ENCODE measurements at places on chromosomes 11 and 22.

DNA sequence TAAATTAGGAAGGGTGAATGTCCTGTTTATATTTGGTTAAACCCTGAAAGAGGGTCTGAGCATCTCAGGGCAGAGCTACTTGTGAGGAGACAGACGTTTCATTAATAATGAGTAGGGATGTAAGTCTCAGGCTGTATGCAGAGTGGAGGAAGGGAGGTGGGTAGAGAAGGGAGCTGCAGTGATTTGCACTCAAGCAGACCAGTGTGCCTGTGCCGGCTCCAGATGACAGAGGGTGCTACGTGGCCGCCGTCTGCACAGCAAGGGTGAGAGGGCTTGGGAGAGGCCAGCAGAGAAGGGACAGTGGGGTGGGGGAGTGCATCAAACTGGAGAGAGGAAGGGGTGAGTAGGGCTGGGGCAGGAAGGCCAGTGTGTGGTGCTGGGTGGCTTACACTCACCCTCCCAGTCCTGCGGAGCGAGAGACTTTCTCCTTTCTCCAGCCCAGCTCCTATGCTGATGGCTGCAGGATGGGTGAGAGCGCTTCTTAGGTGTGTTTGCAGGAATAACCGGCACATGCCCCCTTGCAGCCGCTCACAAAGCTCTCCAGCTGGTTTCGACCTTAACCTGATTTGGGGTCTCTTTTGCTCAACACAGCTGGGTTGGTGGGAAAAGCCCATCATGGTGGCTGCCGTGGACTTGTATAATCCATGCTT is 130.6 kb downstream of the ST3GAL4 start:
- DNase-seq: no peak

GRCh38 chr11:91805293-91805692 is 419.3 kb upstream of the FAT3 start:
- no peak for DNase-seq

GRCh38 chr11:80034801-80035200 is 594.0 kb upstream of the TENM4 start:
- no peak for DNase-seq

- DNase-seq: no peak
Observed at GRCh38 chr22:41969110-41969646, at the start of gene SEPTIN3. Gene SEPTIN3 (plus strand): TSS chr22:41969443. CDS start chr22:41971493, 2,050 bp downstream.

GRCh38 chr11:19628018-19628417 is 84.6 kb upstream of the NAV2 start:
- no peak for DNase-seq

- DNase-seq: no peak
Observed at GRCh38 chr11:68582416-68583040, 101.8 kb upstream of the GAL start.

DNA sequence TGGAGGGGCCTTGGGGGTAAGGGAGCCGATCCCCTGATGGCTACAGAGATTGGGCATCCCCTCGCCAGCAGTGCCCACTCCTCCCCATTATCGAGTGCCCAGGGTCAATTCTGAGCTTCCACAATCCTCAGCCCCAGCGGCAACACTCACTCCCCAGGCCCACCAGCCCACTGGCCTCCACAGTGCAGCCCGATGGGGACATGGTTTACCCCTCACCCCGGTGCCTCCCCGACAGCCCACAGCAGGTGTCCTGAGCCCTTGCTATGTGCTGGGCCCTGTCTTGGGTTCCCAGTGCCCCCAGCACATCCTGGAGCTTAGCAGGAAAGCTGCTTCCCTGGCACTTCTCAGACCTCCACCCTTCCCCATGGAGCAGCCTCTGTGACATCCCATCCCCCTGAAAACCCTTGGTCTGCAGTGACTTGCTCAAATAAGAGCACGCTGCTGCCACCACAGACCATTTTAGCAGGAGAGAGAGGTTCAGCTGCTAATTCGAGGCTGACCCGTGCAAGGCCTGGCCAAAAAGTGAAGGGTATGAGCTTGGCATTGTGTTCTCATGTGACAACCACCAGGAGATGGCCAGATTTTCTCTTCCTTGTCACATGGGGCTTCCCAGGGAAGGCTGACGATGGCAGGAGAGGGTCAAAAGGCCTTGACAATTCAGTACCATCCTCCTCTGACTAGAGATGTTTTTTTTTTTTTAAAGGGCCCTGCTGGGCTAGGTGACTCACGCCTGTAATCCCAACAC is 23.6 kb downstream of the KCNJ4 start:
- DNase-seq: no peak

DNA sequence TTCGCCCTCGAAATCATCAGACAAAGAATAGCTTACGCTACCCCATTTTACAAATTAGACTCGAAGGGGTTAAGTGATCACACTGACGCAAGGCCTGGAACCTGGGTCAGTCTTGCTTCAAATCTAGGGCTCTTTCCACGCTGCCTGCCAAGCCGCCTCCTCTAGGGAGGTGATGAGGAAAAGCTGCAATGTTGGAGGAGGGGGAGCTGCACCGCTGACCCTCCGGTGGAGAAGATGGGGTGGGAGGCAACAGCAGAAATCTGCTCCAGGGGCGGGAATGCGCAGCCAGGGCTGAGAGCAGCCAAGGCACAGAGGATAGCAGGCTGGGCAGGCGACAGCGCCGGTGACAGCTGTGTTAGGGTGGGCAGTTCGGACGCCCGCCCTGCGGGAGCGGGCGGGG is 595 bp downstream of the SYVN1 start:
- no peak for DNase-seq

- DNase-seq: no peak
Observed at GRCh38 chr11:55572548-55572947, 620 bp downstream of the OR4C16 start.

GRCh38 chr11:91755526-91755925 is 469.1 kb upstream of the FAT3 start:
- no peak for DNase-seq

DNA sequence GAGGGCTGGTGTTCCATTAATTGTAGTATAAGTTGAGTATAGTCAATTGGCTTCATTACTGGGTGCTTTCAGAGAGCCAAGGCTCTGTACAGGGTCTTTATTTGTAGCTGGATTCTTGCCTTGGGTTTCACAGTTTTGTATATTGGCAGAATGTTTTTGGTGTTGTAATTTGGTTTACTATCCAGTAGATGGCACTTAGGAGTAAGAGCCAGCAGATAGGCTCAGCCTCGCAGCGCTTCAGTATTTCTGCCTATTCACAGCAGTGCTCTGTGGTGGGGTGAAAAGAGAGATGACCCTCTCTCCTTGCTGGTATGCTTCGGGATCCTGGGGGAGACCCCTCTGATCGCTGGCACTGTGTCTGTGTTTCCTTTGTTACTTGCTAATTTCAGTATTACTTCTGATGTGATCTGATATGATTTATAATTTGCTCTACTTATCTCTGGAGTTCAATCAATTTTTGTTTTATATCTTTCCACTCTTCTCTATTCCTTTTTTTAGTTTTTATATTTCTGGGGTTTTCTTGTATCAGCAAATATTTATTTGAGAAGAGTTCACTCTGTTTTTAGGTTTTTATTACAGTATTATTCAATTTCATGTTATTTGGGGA is 52.2 kb downstream of the ANO5 start:
- DNase-seq: peak; percentile 57

DNA sequence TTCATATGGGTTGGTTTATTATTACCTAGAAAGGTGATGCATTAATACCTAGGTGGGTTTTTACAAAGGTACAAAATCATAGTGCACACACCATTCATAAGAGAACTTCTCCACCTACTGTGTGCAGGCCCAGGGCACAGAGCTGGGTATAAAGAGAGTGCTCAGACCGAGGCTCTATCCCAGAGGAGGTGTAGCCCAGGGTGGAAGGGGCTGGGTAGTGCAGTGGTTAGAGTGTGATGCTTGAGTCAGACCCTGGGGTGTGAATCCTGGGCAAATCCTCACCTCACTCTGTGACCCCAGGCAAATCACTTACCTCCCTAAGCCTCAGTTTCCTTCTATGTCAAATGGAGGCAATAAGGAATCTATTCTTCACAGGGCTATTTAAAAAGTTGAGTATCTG is 32.2 kb downstream of the PARVG start:
- no peak for DNase-seq

- DNase-seq: no peak
Observed at GRCh38 chr11:130162733-130163132, 3.2 kb downstream of the ST14 start.

GRCh38 chr22:20979243-20979809 is 2.8 kb upstream of the LZTR1 start:
- DNase-seq: peak; percentile 93

- no peak for DNase-seq
Observed at GRCh38 chr11:73187854-73188253, 30.2 kb upstream of the P2RY2 start.

GRCh38 chr11:69058511-69059270 is 10.0 kb downstream of the TPCN2 start:
- no peak for DNase-seq

- DNase-seq: peak; percentile 34
Observed at GRCh38 chr11:69878144-69878883, 59.1 kb upstream of the FGF3 start.

DNA sequence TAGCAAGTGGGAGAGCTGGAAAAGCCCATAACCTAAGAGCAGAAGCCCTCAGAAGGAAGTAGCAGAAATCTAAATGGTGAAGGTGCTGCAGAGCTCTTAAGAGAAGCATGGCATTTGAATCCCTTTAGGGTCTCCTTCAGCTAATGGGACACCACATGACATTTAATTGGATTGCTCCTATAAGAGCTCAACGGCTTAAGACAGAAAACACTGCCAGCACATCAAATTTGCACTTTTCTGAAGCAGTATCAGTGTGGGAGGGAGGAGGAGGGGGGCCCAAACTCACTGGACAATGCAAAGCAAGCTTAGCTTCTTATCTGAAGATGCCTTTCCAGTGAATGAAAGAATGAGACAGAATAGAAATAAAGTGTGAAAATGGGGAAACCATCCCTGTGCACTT is 287.9 kb upstream of the MTNR1B start:
- no peak for DNase-seq

- no peak for DNase-seq
Observed at GRCh38 chr11:12066056-12066798, 44.2 kb upstream of the MICAL2 start.

DNA sequence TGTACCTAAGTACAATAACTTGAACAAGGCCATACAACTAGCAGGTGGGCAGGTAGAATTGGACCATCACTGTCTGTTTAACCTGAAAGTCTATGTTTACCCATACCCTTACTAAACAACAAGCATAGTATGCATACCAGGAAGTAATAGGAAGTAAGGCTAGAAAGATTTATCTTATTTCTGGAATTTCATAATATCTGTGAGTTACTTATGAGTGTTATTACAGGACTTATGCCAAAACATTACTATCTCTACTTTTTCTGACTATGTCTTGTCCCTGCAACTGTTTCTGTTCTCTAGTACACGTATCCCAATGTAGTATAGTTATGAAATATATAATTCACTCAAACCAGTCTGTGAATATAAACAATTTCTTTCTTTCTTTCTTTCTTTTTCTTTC is 1400.8 kb upstream of the TENM4 start:
- DNase-seq: no peak

DNA sequence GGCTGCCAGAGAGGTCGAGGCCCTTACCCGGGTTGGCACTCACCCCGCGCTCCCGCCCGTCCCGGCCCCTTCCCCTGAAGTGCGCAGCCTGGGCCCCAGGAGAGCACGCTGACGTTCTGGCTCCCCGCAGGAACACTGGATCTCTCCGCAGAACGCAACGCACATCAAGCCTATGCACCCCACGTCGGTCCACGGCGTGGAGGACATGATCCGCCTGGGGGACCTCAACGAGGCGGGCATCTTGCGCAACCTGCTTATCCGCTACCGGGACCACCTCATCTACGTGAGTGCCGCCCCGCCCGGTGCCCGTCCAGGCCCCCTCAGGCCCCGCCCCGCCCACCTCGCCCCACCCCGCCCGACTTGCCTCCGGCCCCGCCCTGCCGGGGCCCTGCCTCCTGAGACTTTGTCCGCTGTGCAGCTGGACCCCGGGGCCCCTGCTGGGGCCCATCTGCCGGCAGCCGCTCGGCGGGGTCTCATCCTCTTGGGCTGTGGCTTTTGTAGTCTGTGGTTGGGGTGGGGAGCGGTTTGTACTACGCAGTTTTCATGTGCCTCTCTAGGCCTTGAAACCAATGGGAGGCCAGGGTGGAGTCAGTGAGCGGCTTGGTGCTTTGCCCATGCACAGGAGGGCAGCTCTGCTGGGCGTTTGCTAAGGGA is 19.7 kb downstream of the MYO7A start:
- DNase-seq: peak; percentile 83

DNA sequence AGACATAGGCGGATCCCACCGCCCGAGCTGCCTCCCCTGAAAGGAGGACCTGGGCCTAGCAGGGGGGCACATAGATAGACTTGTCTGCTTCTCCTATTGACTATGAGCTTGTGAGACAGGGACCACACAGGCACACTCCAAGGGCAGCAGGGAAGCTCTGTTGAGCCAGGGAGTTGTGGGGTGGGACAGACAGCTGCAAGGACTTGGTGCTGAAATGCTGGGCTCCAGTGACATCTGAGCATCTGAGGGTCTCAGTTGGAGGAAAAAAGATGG is 53.4 kb upstream of the ANO1 start:
- DNase-seq: no peak

DNA sequence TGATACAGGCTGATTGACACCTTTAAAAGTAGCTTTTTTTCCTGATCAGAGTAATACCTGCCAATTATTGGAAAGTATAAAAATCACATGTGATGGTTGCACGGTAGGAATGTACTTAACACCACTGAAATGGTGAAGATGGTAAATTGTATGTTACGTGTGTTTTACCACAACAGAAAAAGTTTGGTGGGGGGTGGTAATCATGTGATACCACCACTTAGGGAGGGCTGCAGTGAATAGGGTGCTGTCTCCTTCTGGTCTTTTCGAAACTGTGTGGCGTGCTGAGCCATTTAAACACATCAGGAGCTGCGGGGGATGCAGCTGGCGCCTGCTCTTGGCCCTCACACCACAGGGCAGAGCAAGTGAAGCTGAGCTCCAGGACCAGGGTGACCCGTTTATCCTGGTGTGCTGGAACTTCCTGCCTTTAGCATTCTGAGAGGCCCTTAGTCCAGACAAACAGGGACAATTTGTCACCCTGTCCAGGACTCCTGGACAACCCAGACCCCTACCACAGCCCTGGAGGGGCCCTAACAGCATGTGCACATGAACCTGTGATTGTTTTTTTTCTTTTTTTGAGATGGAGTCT is 2.6 kb downstream of the SYNGR1 start:
- DNase-seq: no peak

GRCh38 chr11:17930544-17931125 is 82.2 kb downstream of the SERGEF start:
- no peak for DNase-seq

DNA sequence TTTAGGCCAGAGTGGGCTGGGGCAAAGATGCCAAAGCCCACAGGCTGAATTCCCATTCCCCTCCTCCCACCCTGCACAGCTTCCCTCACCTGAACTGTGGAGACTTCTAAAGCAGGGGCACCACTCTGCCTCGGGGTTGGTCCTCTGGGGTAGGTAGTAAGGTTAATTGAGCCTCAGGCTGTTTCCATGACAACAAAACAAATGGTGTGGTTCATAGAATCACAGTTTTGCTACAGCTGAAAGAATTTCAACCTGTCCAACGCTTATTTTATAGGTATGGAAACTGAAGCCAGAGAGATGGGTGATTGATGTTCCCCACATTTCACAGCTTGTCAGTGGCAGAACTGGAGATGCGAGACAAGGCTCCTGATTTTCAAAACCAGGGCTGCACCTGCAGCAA is 109.5 kb downstream of the SNX19 start:
- DNase-seq: peak; percentile 27

GRCh38 chr11:17897495-17897894 is 115.4 kb downstream of the SERGEF start:
- no peak for DNase-seq

- DNase-seq: no peak
Observed at GRCh38 chr22:43344520-43344787, 1.3 kb upstream of the SCUBE1 start.

GRCh38 chr11:114350022-114350421 is 50.3 kb downstream of the C11orf71 start:
- no peak for DNase-seq

GRCh38 chr11:101034076-101034475 is 95.5 kb downstream of the PGR start:
- no peak for DNase-seq
